Activated effector memory CD4-positive, alpha-beta T cell treated with Interleukin-2 at 50 U/mL for 16 hours (primary cell): ENCODE measurements at places on chromosomes 5 and 9.
A peak's percentile ranks its signal among the peaks of the same experiment; 100 is the strongest.

DNA sequence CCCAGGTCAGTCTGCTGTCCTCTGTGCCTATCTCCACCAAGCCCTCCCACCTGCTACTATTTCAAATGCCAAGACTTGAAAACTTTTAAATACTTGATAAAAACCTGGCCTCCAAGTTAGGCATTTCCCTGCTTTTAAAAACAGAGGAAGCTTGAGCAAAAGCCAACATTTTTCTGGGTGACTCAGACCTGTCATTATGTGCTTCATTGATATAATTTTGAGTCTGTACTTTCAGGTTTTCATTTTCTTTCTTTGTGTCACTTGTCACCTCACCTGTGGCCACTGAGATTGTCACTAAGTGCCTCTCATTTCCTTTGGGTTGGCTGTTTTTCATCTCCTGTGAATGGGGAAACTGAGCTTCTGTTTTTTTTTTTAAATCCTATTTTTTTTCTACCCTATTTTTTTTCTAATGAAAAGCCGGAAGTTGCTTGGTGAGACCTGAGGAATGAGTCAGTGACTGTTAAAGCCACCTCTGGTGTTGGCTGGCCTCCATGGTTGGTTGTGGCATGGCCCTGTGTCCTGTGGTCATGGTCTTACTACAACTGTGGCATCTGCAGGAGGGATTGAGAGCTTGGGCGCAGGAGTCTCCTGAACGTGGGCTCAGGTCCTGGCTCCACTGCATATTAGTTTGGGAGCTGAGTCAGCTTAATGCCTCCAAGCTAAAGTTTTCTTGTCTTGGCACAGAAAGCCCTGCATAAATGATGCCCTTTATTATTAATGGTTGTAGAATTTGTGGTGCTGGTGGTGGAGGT, 56.7 kb downstream of the ARHGAP26 start:
- DNase-seq, result no peak

DNA sequence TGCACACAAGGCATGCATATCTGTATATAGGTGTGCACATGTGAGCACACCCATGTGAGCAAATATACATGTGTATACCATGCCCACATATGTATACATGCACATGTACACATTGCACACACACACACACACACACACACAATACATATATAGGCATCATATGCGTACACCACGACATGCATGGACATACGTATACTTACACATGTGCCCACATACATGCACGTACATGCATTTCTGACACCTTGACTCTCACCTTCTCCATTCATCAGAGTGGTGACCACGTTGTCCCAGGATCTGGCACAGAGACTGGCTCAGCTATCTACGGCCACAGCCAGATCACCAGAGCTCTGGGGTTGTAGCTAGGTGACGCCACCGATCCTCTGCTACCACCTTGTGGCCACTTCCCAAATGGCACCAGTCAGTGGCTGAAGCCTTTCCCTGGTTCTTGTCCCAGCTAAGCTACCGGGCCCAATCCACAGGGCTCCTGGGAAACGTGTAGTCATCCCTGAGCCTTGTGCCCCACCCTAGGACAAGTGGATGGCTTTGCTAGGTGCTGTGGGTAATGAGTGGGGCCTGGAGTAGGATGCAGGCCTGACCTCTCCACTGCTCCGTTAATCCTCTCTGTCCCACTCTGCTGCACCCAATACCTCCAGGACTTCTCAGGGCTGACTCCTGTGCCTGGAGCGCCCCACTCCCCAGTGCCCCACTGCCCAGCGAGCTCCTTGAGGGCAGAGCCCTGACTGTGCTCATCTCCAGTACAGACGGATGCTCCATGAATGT, 194.4 kb downstream of the RGS3 start:
- DNase-seq, result peak; percentile 59

GRCh38 chr5:103526164-103526915, 36.2 kb downstream of the NUDT12 start:
- DNase-seq, result no peak

DNA sequence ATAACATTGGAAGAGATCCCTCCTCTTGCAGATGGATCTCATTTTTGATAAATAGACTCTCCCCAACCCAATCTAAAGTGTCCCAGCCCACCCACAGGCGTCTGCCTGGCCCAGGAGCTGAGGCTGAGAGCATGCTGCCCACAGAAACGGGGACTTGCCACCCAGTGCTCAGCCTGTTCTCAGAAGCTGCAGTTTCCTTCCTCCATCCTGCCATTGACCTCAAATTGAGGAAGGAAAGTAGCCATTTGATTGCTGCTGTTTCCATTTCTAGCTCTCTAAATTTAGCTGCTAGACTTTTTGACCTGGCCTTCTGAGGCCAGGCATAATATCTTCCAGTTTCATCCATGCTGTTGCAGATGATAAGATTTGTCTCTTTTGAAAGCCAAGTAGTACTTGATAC, 31.1 kb upstream of the FRMD3 start:
- no peak for DNase-seq

DNA sequence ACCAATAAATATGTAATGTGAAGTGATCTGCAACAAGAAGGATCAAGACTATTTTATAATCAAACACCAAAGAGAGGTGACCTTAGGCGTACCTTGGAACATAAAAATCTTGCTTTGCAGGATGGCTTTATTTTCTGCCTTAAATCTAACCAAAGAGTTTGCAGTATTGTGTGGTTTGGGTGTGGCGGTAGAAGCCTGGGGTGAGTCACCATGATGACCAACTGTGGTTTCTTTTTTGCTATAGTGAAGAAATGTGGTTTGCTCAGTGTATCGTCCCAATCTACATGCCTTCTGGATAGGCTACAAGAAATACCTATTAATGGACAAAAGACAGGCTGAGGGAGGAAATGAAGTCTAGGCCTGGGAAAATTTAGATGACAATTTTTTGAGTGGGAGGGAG, 5.1 kb upstream of the CAST start:
- peak; percentile 42 for DNase-seq

GRCh38 chr5:133319905-133320520, 268.2 kb downstream of the HSPA4 start:
- DNase-seq, result no peak

- DNase-seq, result no peak
Measured at GRCh38 chr9:70964861-70965260, 156.6 kb downstream of the TRPM3 start.

GRCh38 chr9:89668216-89668865, 63.5 kb downstream of the GADD45G start:
- DNase-seq, result no peak

- DNase-seq, result no peak
Measured at GRCh38 chr5:130720355-130720754, 444.7 kb downstream of the HINT1 start.

DNA sequence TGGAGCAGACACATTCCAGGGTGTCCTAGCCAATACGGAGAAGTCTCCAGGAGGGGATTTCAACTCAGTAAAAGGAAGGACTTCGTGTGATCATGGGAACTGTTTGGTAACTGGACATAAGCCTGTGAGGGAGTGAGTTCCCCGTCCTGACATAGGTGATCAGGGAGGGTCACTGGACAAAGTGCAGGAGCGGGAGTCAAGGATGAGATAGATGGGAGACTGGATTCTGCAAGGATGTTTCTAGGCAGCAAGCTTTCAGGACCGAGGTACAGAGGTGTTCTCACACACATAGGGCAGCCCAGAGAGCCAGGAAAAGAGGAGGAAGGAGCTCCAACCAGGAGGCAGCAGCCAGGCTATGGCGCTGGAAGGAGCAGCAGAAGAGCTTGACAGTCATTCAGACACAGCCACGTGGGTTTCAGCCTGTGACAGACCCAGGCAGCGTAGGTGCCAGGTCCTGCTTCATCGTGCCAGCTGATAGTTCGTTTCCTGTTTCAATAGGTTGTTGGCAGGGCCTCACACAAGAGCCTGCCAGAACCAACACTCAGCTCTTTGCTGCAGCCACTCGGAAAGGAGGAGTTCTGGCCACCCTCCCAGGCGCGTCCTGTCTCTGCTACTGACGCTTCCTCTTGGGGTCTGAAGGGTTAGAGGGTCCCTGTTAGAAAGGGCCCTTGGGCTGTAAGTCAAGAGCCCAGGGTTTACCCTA, 84.1 kb downstream of the AMBP start:
- DNase-seq, result no peak
